ENCODE measurements at places on chromosomes 7 and 10.

DNA sequence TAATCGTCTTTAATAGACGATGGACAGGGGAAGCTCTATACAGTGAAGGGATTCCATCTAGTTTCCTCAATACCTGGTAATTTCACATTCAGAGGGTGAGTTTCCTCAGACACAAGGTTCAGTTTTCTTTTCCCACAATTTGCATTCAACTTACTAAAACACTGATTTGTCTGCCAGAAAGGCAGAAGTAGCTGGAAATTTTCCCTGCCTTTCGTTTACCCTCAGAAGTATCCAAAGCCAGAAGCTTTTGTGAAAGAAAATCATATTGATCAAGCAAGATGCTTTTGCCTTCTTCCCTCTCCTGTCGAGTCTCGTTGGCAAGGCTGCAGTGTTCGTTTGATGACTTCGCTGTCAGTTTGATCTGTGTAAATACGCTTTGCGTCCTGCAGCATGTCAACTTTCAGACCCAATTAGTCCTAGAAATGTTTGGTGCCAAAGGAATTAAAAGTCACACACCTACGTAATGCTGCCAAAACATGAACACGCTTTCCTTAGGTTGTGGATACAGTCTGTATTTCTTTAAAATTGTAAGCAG, 631.9 kb upstream of the FOXK1 start:
- DNase-seq = no peak

GRCh38 chr7:21704359-21704758, 161.5 kb downstream of the DNAH11 start:
- no peak for DNase-seq

DNA sequence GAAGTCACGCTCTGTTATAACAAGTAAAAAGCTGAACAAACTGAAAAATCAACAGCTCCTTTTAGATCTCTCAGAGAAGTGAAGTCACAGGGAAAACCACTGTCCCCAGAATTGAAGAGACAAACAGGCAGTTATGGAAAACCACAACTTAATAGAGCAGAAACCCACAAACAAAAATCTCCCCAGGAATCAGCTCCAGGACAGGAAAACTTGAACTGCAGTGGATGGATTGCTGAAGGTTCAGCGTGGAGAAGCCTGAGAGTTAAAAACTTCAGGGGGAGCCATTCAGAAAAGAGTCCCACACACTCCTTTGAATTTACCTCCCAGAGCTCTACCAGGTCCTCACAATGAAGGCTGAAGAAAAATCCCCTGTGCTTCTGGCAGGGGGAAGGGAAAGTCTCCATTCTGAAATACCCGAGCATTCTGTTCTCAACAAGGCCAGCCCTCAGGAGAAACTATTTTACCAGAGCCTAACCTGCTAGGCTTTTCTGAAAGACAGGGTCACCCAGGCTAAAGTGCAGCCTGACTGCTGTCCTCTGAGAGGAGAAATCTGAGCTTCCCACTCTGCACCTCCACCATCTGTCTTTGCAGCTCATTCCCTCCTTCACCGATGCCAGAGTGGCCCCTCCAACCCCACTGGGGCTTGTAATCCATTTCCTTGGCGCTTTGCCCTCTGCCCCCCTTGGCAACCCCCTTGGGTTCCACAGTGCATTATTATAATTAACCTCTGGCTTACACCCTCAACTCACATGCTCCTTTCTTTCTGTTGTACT, 65.0 kb upstream of the CCNY start:
- no peak for DNase-seq

- DNase-seq = no peak
Observed at GRCh38 chr7:26397796-26398426, 106.2 kb downstream of the SNX10 start.

GRCh38 chr10:91164520-91165065, 55.9 kb upstream of the PCGF5 start:
- no peak for DNase-seq

- peak; percentile 63 for DNase-seq
Observed at GRCh38 chr10:133261726-133262325, 14.8 kb downstream of the ADAM8 start.

DNA sequence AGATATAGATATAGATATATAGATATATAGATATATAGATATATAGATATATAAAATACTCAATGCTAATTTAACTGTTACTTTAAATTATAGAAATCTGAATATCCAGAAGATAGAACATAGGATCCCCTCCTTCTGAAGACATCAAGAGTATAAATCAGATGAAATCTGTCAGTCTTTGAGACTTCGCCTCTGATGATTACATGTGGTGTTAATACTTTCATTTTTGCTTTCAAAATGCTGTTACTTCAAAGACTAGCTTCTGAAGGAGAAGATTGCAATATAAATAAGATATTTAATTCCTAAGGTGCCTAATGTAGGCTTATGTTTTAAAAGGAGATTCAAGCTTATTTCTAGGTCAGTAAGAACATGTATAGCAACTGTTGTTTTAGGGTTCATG, 180.4 kb downstream of the TSPAN12 start:
- DNase-seq = no peak

- no peak for DNase-seq
Observed at GRCh38 chr10:27741173-27742091, 4.2 kb downstream of the MKX start.

GRCh38 chr10:86159797-86160196, 206.8 kb downstream of the GRID1 start:
- DNase-seq = no peak

- no peak for DNase-seq
Observed at GRCh38 chr10:62632071-62632809, 172.3 kb upstream of the ADO start.

Data from hippocampal formation (tissue), 2 donors.